ENCODE measurements at places on chromosomes 3 and 15.

GRCh38 chr3:100978011-100978659 is 15.1 kb downstream of the ABI3BP start:
- DNase-seq = no peak

GRCh38 chr15:33083232-33084081 is 111.1 kb downstream of the FMN1 start:
- no peak for DNase-seq

DNA sequence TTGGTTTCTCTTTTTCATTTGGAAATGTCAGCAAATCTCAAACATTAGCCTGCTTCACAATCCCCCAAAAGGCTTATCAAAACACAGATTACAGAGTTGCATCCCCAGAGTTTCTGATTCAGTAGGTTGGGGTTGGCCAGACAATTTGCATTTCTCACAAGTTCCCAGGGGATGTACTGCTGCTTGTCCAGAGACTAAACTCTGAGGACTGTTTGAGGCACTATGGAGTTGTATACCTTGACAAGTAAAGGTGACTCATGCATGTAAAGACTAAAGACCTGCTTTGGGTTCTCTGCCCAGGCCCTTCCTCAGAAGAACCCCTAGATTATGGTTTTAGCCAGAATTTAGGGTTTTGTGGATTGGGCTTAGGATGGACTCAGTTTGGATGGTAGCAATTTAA is 151.1 kb upstream of the ARHGEF26 start:
- no peak for DNase-seq

GRCh38 chr15:84598250-84598649 is 2.6 kb upstream of the ZSCAN2 start:
- DNase-seq = peak; percentile 75

DNA sequence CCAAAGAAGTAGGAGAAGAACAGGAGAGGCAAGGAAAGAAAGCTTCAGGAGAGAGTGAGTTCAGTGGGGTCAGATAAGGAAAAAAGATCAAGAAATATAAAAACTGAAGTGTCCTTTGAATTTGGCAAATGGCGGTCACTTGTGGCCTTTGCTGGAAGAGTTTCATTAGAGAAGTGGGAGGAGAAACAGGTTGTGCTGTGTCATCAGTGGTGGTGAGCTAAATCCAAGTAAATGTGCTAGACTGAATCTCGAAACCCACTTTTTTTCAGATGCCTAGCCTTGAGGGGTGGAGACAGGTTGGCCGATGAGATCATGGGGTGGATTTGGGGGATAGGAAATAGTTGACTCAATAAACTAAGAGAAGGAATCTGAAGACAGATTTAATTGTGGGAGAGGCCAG is 43.7 kb downstream of the CHRD start:
- no peak for DNase-seq

Measured in hematopoietic multipotent progenitor cell treated with erythropoietin and hydrocortisone succinate and interleukin-3 and kit ligand, for 8 days (in vitro differentiated cells).